ENCODE measurements at places on chromosomes 1 and 21. TPM values are rescaled to one million over a fixed set of nuclear protein-coding genes. Genes with fewer than 3 reads are reported as not detected.

TAL1 gene
- total RNA-seq: not detected

SPRR2B gene
- total RNA-seq: not detected

PIGR gene
- not detected for total RNA-seq

FYB2 gene
- not detected for total RNA-seq

LY9 gene
- not detected for total RNA-seq

KCNK1 gene
- total RNA-seq: 8.9 TPM

TRAPPC3 gene
- 145 TPM for total RNA-seq

CD58 gene
- 22.0 TPM for total RNA-seq

UBE2U gene
- not detected for total RNA-seq

OR14K1 gene
- total RNA-seq: not detected

RGS8 gene
- not detected for total RNA-seq

PROK1 gene
- not detected for total RNA-seq

DNAJC28 gene
- 0.18 TPM for total RNA-seq

HSF2BP gene
- total RNA-seq: 4.3 TPM

TMEM200B gene
- 21.0 TPM for total RNA-seq

NRDC gene
- 86.2 TPM for total RNA-seq

CCT3 gene
- 427 TPM for total RNA-seq

LRP8 gene
- 27.4 TPM for total RNA-seq

TRNP1 gene
- 188 TPM for total RNA-seq

CELA2B gene
- total RNA-seq: not detected

PLA2G2D gene
- total RNA-seq: not detected

CLCA1 gene
- not detected for total RNA-seq

RBP7 gene
- total RNA-seq: not detected

SLC5A3 gene
- total RNA-seq: 11.5 TPM

KRTAP21-2 gene
- total RNA-seq: not detected

FAM89A gene
- 6.9 TPM for total RNA-seq

TRIM17 gene
- 0.53 TPM for total RNA-seq

C1orf159 gene
- 14.4 TPM for total RNA-seq

SPRR2D gene
- total RNA-seq: not detected

SYCP1 gene
- total RNA-seq: not detected

CFAP126 gene
- not detected for total RNA-seq

Measured in myometrial cell (primary cell).